IPS DF 19.7 (cell line): ENCODE measurements at places on chromosomes 11 and 22.

DNA sequence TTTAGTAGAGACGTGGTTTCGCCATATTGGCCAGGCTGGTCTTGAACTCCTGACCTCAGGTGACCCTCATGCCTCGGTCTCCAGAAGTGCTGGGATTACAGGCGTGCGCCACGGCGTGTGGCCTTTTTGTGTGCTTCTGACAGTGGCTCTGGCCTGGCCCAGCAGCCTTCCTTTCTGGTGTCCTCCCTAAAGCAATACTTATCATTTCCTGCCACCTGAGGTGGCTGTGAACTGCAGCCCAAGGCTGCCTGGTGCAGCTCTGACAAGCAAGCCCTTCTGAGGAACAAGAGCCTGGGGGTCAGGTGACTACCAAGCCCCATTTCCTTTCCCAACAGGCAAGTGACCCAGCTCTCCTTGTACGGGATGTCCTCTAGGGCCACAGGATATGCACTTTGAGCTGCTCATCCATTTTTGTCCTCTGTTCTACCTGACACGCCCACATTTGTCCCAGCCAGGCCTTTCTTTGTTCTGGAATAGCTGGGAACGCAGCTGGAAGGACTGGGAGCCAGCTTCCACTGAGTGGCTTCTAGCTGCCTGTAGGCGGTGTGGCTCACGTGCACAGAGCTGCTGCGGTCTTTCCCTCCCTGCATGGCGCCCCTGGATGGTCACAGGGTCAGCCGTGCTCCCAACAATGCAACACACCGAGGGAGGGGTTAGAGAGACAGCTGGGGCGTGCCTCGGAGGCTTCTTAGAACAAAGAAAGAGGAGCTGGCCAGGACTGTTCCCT is 12.3 kb upstream of the BID start:
- DNase-seq = no peak

- no peak for DNase-seq
Measured at GRCh38 chr11:19843079-19843478, 130.4 kb downstream of the NAV2 start.

DNA sequence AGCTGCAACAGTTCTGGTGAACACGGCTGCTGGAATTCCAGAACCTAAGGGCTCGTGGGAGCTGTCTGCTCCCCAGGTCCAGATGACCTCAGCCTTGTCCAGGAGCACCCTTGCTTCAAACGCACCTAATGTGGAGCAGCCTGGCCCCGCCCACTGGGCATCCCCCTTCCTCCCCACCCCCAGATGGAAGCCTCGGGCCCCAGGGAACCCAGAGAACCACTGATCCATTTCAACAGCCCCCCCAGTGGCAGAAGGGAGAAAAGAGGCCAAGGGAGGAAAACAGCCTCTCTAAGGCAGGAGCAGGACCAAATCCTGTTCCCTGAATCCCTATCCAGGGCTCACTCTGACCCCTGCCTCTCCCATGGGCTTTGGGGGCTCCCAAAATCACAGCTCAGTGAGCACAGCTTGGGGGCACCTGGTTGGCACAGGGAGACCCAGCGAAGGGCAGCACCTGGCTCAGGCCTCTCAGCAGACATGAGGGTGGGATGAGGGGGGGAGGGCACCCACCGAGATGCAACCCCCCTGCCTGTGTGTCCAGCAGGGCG is 1.2 kb downstream of the CYTH4 start:
- no peak for DNase-seq

- DNase-seq = no peak
Measured at GRCh38 chr11:81070948-81071347, 1630.1 kb upstream of the TENM4 start.

GRCh38 chr11:100232006-100232405 is 455.1 kb upstream of the ARHGAP42 start:
- DNase-seq = no peak

DNA sequence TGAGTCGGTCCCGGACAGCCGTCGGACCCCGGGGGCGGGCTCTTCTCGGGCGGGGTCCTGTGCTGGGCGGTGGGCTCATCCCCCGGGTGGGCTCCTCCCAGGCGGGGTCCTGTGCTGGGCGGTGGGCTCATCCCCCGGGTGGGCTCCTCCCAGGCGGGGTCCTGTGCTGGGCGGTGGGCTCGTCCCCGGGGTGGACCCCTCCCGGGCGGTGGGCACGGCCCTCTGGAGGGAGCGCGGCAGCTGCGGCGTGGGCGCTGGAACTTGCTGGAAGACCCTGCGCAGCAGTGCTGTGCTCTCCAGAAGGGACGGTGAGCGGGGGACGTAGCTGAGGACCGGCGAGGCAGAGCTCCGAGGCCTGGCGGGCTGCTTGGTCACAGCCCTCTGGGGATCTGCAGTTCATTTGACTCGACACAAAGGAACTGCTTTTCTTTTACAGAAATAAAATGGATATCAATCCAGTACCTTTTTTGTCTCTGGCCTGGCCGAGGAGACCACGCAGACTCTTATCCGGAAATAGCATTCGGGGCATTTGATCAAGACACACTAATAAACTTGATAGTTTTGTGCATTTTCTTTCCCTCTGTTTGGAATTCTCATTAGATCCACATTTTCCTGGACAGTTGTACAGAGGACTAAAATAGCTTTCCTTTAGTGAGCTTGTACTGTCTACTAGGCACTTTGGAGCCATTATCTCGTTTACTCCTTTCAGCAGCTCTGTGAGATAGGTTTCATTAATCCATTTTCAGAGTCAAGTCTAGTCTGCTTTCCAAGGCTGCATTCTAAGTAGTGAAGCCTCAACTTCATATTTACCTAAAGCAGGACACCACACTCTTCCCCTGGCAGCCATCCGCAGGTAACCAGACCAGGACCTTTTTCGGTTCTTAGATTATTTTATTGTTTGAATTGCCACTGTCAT is 812 bp downstream of the JAM3 start:
- DNase-seq = no peak

DNA sequence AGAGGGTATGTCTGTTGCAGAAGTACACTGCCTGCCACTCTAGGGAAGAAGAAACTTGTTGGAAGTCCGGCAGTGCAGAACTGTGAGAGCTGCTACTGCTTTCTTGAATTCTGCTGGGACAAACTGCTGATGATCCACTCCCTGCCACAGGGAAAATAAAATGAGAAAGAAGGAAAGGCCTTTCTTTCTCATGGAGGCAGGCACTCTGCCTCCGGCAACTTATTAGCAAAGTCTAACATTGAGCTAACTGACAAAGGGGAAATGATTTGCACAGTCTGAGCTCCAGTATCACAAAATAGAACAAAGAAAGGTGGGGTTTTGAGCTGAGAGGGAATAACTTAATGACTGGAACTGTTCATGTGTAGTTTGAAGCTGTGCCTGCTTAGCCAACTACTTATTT is 134.6 kb downstream of the AASDHPPT start:
- no peak for DNase-seq

DNA sequence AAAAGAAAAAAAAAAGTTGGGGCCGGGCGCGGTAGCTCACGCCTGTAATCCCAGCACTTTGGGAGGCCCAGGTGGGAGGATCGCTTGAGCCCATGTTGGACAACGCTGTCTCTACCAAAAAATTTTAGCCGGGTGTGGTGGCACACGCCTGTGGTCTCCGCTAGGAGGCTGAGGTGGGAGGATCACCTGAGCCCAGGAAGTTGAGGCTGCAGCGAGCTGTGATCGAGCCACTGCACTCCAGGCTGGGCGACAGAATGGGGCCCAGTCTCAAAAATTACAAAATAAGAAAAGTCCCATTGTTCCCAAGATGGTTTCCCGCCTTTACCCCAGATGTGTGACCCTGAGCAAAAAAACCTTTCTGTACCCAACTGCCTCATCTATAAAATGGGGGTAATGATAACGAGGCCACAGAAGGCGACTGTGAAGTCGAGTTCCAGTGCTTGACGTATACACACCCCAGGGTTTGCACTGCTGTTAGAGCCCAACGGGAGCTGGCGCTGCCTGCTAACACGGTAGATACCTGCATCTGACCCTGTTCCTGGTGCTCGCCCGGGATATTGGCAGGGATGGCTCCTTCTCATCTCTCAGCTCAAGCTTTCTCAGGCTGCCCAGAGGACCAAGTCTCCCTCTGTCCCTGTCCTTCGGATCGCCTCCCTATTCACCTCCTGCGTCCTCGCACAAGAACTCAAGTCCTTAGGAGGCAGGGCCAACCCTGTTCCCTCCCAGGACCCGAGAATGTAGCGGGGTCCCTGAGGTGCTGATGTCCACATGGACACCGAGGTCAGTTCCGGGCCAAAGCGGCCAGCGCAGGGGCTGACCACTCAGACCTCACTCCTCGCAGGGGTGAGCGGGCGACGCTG is 1.1 kb upstream of the RPLP2 start:
- no peak for DNase-seq

DNA sequence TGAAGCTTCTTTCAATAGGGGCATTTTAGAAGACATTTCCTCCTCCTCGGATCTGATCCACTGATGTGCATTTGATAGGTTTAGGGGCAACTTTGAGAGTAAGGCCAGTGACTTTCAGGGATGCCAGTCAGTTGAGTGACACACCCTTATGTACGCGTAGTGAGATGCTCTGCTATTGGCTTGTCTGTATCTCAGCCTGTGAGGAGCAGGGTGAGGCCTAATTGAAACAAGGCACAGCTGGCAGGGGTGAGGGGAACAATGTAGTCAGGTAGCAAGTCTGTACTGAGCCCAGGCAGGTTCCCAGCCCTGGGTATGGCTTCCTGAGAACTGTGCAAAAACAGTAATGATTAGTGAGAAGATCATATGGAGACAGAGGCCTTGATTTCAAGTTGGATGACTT is 61.5 kb downstream of the STIM1 start:
- DNase-seq = no peak

DNA sequence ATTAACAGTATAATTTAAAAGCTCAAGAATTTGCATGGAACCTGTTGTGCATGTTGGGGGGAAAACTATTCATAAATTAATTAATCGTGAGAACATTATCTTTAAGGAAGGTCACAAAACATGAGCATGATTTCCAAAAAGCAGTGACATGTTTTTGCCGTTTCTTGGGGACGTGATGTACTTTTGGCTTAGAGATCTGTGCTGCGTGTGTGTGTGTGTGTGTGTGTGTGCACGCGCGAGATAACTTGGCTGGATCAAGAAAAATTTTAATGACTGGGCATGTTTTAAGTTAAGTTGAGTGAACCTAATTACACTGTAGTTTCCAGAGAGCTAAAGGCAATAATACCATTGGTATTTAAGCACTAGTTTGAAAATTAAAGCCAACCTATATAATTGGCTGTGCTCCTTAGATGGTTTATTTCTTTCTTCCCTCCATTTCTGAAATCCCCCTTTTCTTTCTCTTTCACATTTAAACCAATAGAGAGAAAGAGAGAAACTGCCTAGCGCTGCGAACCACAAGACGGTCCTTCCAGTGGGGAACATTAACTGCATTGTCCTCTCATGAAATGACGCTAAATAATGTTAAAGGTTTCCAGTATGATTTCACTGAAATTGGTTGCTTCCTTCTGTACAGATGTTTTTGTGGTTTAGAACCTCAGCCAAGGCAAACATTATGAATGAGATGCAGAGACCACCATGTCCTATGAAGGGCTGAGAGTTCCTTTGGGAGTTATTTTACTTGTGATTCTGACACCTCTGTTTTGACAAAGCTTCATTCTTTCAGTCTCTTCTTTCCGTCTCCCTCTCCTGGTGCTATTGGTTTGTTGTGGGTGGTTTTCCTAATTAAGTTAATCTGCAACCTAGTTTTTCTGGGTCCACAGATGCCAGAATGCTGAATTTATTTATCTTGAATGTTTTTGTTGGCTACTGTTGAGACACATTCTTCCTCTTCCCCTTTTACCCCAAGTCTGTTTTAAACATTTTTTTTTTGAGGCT is 51.7 kb downstream of the ZBTB16 start:
- no peak for DNase-seq

GRCh38 chr22:26534874-26535602 is 22.8 kb upstream of the TFIP11 start:
- no peak for DNase-seq

DNA sequence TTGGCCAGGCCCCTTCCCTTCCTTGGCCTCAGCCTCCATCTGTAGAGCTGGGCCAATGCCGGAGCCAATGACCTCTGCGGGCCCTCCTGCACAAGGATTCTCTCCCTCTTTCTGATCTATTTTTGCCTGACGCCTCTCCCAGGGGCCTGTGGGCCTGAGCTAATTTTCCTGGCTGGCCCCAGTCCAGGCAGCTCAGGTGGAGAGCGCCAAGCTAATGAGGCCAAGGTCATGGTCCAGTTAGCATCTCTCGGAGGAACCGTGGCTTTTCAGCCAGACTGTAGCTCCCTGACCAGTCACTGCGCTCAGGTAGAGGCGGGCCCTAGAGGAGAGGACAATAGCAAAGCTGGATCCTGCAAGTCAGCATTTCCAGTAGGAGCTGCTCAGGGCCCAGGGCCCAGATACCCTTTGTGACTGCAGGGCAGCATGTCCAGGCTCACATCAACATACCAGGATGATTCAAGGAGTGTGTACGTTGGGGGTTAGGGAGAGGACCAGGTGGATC is 43.5 kb downstream of the APOL3 start:
- DNase-seq = no peak

GRCh38 chr11:73801136-73801535 is 13.5 kb downstream of the MRPL48 start:
- no peak for DNase-seq

GRCh38 chr11:34492806-34493414 is 20.7 kb downstream of the ELF5 start:
- DNase-seq = no peak

DNA sequence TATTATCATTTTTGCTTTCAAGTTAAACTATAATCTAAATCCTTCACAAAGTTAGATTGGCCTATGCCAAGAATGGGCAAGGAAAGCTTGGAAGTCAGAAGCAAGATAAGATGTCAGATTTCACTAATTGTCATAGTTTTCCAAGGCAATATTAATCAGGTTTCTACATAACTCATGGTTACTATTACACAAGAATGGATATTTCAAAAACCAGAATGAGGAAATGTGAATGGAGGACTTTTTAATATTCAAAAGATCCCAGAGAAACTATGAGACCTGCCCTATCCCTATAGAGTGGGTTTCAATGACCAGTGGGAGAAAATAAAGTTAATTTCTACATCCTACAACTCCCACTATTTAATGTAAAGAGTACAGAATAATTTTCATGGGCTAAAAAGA is 203.2 kb downstream of the CASP12 start:
- no peak for DNase-seq

DNA sequence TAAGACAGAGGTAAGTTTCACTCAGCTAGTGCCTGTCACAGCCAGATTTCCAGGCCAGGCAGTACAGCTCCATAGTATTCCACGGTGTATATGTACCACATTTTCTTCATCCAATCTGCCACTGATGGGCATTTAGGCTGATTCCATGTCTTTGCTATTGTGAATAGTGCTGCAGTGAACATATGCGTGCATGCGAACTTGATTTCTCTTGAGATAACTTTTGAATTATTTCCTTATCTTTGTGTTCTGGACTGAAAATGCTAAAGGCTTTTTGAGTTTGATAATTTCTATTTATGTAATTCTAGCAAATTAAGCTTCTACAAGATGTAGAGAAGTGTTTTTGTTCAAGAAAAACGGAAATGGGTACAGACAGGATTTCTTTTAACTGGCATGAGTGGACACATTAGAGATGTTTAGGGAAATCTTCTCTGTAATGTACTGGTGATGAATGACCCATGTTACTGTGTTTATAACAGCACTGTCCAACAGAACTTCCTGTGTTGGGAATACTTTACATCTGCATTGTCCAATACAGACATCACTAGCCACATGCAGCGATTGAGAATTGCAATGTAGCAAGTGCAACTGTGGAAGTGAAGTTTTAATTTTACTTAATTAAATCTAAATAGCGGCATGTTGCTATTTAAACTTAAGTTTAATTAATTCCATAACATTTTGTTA is 151.3 kb downstream of the CADM1 start:
- DNase-seq = no peak
